ENCODE measurements at places on chromosomes 16 and 17. TPM values are rescaled to one million over a fixed set of nuclear protein-coding genes. Genes with fewer than 3 reads are reported as not detected.

- no peak for DNase-seq
Observed at GRCh38 chr16:24174504-24174903, 81.6 kb upstream of the CACNG3 start.

DNA sequence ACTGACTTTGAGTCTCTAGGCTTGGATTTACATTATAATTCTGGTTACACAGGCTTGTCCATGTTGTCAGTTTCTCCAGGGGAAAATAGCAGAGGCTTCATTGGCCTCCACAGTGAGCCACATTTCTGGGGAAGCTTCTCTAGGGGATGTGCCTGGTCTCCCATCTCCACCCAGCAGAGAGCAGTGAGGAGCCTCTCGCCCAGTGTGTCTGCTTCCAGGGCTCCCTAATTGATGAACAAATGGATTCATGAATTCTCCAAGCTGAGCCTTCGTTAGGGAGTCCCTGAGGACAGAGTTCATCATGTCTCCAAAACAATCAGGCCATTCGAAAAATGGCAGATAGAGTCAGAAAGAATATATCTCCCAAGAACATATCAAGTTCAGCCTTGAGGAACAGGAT is 162.4 kb upstream of the TOX3 start:
- DNase-seq: no peak

GRCh38 chr17:63124536-63124935 is 158.5 kb downstream of the TANC2 start:
- no peak for DNase-seq

- DNase-seq: no peak
Observed at GRCh38 chr17:68595496-68595895, 5.7 kb downstream of the FAM20A start.

GRCh38 chr16:28596840-28597691 is at the start of gene SULT1A2:
TSS of gene SULT1A2 (minus strand) at chr16:28597050. CDS start at chr16:28595930, 1,120 bp downstream.
- DNase-seq: peak; percentile 61

DNA sequence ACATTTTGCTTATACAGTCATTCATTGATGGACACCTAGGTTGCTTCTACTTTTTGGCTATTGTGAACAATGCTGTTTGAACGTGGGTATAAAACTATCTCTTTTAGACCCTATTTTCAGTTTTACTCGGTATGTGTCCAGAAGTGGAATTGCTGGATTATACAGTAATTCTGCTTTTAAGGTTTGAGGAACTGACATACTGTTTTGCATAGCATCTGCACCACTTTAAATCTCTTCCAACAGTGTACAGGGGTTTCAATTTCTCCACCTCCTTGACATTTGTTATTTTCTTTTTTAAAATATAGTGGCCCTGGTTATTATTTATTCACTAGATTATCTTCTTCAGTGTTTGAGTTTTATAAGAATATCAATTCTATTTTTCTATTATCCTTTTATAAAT is 116.9 kb downstream of the USP22 start:
- DNase-seq: no peak

DNA sequence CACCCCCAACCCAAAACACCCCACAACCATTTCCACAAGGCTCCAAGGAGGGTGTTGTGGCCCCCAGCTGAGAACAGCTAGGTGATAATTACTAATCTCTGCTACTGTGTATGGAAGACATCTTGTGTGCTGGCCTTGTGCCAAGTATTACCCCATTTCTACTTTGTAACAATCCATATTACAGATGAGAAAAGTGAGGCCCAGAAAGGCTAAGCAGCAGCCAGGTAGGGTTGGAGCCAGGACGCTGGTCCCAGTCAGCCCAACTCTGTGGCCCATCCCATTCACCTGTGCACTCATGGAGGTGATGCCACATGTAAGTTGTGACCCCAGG is 12.4 kb upstream of the PEMT start:
- DNase-seq: no peak

DNA sequence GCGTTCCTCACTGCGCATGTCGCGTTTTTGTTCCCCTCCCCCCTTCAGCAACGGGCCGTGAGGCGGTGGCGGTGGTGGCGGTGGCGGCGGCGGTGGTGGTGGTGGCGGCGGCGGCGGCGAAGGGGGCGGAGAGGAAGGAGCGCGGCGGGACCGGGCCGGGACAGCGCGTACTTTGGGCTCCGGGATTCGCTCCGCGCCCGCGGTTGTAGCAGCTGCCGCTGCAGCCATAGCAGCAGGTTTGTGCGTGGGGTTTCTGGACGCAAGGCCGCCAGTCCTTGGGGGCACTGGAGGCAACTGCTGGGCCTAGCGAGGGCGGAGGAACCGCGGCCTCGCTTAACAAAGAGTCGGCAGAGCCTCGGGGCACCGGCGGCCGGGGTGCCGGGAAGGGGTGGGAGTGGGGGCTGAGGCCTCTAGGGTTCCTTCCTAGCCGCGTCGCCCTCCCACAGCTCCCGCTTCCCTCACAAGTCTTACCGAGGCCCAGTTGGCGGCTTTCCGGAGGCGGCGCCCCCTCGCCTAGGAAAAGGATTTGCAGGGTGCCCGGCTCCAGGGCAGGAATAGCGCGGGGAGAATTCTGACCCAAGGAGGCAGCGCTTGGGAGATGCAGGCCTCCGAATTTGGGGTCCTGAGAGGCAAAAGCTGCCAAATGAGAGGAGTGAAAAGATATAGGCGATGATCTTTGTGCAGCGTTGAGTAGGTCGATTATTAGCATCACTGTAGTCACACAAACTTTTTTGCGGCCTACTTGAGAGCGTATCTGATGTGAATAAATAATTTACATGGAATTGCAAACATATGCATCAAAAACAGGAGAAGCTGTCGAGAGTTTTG is at the start of gene DDX42:
TSS of gene DDX42 (plus strand) at position 30 of the 828 bp plus-strand sequence. CDS start 12,880 bp downstream, outside the sequence.
- peak; percentile 93 for DNase-seq

DNA sequence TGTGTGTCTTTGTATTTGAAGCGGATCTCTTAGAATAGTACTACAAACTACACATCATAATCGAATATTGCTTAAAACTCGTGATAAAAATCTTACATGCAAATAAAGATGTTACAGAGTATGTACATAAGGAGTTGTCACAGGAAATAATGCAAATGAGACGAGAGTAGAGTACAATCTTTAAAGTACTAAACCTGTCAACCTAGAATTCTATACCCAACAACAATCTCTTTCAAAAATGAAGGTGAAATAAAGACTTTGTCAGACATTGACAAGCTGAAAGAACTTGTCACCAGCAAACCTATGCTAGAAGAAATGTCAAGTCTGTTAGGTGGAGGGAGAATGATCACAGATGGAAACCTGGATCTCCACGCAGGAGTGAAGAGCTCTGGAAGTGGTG is 83.7 kb upstream of the GNG13 start:
- no peak for DNase-seq

- no peak for DNase-seq
Observed at GRCh38 chr16:11402051-11402744, 56.9 kb downstream of the RMI2 start.

GRCh38 chr17:2063261-2064146 is 8.6 kb downstream of the HIC1 start:
- DNase-seq: no peak

- no peak for DNase-seq
Observed at GRCh38 chr16:26961459-26961858, 105.3 kb upstream of the C16orf82 start.

KRT32 gene
- not detected for total RNA-seq

SDR42E2 gene
- 0.18 TPM for total RNA-seq

CAPN15 gene
- 60.1 TPM for total RNA-seq

CD300H gene
- total RNA-seq: not detected

CES5A gene
- 0.39 TPM for total RNA-seq
